RCC 7860 (cell line): ENCODE measurements at places on chromosomes 1 and 21.
A peak's percentile ranks its signal among the peaks of the same experiment; 100 is the strongest.

DNA sequence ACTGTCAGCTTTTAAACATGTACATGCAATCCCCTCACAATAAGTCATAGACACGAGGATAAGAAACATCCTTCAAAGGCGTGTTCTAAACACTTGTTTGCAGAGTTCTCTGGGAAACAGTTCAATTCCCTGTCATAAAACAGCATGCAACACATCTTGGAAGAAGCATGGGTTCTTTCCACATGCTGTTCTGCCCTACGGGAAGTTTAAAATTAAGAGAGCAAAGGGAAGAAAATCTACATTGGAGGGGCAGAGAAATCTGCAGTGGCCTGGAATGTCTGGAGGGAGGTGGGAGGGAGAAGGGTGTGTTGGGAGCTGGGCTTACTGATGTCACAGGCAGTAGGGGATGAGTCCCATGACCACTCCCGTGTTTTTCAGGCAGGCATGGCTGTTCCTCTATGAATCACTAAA is 98.3 kb upstream of the SLC2A1 start:
- no peak for DNase-seq

- no peak for DNase-seq
These were observed 27.8 kb downstream of the ZNF362 start for GRCh38 chr1:33284049-33284448.

DNA sequence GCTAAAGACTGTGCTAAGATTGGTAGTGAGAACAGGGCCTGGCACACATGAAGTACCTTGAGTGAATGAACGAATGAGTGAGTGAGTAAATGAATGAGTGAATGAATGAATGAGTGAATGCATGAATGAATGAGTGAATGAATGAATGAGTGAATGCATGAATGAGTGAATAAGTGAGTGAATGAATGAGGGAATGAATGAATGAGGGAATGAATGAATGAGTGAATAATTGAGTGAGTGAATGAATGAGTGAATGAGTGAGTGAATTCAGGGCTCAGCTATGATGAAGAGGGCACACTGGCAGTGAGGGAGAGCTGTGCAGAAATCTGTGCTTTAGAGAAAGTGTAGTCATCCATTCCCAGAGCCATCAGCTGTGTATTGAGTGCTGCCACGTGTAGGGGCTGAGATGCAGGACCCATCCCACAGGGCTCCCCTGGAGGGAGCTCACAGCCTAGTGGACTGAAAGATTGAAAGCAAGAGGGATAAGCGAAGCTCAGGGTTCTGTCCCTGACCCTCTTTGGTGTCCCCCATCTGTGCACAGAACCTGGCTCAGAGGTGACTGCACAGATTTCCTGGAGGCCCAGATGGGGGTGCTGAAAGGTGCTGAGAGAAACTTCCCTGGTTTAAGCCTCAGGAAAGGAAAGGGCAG is 217.9 kb upstream of the VAMP3 start:
- DNase-seq, result no peak

GRCh38 chr1:201531551-201532425 is 7.1 kb upstream of the NAV1 start:
- DNase-seq, result no peak

GRCh38 chr1:161439280-161440232 is 65.7 kb upstream of the FCGR2A start:
- DNase-seq, result peak; percentile 34

GRCh38 chr1:222794656-222795474 is 20.0 kb upstream of the DISP1 start:
- DNase-seq, result no peak

DNA sequence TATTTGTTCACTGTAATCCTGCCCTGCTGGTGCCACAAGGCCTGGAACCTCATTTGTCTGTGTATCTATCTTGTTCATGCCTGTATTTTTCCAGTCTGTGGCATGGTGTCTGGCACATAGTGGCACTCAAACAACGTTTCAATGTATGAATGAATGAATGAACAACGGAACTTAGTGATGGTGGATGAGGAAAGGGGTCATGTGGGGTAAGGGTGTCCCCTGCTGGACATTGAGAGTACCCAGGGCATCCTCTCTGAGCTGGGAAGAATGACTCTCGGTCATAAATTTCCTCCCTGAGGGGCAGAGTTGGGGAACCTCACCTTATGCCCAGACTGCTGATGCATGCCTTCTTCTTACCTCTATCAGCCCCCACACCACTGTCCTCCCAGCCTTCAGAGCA is 18.9 kb upstream of the ZNF683 start:
- DNase-seq, result peak; percentile 34

- DNase-seq, result no peak
These were observed 77.5 kb upstream of the KIF1B start for GRCh38 chr1:10132852-10133251.

DNA sequence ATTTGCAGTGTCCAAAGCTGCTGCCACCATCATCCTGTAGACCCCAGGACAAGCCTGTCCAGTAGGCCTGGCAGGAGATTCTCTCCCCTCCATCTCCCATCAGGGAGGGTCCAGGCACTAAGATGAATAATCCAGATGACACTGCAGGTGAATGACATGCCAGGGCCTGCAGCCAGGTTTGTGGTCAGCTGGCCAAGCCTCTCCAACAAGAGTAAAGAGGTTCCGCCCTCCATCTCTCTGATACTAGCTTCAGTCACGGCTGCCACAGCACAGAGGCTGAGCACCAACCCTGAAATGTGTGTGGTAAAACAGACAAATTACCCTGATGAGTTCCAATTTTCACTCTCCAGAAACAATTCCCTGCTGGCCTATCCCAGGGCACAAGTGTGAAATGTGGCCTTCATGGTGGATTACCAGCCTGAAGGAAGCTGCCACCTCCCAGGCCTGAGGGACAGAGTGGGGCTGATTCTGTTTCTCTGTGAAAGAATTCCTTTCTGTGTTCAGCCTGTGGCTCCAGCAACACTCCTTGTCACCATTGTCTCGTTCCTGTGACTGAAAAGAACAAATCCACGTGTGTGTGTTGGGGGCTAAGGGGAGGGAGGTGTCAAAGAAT is 19.9 kb upstream of the LHX4 start:
- DNase-seq, result no peak

GRCh38 chr1:23473037-23473800 is 10.8 kb downstream of the ASAP3 start:
- DNase-seq, result peak; percentile 65

DNA sequence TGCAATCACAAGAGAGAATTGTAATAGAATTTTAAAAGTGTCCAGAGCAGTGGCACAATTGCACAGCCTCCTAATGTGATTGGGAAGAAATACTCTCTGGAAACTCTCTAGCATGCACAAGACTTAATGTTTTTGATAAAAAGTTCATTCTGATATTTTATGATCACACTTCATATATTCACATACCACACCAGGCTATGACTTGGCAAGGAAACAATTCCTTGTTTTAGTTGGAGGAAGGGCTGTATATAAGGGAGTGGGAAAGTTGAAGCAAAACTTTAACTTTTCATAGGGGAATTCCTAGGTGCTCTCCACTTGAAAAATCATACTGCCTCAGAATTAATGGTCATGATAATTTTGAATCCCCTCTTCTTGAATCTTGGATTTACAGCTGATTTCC is 61.5 kb upstream of the ASB17 start:
- no peak for DNase-seq
